AG08395 (cell line): ENCODE measurements at places on chromosomes 3 and 15.

- no peak for DNase-seq
Observed at GRCh38 chr3:174873832-174874657, 14.9 kb downstream of the NAALADL2 start.

DNA sequence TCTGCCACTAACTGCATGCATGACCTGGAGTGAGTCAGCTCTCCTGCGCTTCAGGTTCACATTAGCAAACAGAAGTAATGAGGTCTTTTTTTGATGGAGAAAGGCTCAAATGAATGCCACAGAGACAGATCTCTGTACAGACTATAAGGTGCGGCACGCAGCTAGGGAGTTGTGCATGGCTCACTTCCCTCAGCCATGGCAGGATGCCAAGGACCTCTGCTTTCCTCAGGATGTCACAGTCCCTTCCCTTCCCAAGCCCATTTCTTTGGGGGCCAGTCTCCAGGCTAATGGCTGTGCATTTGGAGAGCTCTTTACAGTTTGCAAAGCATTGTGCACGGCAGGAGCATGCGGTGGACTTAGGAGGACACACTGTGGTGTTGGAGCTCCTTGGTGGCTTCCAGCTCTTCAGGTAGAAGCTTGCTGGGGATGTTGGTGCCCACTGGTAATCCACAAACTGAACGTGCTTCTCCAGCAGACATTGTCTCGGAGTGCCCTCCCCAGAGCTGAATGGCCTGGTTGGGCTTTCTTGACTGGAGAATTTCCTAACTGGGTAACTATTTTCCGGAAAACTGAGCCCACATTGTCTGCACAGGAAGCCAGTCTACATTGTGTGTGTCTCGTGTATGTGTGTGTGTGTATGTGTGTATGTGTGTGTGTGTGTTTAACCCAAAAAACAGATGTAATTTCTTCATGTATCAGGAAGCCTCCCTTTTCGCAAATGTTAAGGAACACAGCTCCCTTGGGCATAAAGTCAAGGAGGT, 172.5 kb upstream of the TLE3 start:
- DNase-seq: no peak

- DNase-seq: peak; percentile 86
Observed at GRCh38 chr3:73602170-73602569, 22.6 kb downstream of the PDZRN3 start.

DNA sequence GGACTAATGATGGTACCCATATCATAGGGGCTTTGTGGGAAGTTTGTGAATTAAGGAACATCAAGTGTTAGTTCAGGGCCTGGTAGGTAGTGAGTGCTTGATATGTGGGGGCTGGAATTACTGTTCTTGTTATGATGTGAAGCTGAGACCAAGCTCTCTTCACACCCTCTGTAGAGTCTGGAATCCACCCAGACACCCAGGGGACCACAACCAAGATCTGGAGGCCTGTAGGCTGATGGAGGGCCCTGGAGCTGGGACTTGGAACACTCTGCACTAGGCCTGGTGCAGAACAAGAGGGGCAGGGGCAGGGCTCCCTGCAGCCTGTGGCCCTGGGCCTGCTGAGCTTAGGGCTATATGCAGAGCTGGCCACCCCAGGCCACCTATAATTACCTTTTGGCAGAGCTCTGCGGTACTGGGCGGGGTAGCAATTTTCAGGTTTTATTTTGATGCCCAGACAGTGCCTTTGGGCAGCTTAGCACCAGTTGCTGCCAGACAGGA, 13.1 kb upstream of the PRKCD start:
- DNase-seq: no peak

- DNase-seq: no peak
Observed at GRCh38 chr15:70524470-70524869, 238.9 kb downstream of the UACA start.

GRCh38 chr3:160312014-160312624, 86.9 kb downstream of the C3orf80 start:
- no peak for DNase-seq

GRCh38 chr3:53303549-53303948, 43.8 kb downstream of the DCP1A start:
- DNase-seq: no peak

GRCh38 chr3:67765575-67765974, 111.2 kb upstream of the SUCLG2 start:
- no peak for DNase-seq

DNA sequence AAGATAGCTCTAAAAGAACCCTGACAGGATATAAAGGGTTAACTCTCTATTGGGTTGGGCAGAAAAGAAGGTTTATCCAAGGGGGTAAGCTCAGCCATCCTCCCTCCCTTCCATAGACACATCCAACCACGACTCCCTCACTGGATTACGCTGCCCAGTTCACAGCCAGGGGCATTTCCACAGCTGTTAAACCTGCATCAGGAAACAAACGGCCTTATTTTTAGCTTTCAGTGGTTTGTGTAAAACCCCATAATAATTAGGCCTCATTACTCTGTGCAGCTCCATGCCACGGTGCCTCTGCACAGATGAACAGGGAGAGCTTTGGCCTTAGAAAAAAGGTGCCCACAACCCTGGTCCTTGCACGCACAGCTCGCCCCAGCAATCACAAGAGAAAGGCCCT, 110.6 kb downstream of the GABRB3 start:
- no peak for DNase-seq

GRCh38 chr3:186821429-186822387, 15.4 kb upstream of the RFC4 start:
- peak; percentile 55 for DNase-seq

DNA sequence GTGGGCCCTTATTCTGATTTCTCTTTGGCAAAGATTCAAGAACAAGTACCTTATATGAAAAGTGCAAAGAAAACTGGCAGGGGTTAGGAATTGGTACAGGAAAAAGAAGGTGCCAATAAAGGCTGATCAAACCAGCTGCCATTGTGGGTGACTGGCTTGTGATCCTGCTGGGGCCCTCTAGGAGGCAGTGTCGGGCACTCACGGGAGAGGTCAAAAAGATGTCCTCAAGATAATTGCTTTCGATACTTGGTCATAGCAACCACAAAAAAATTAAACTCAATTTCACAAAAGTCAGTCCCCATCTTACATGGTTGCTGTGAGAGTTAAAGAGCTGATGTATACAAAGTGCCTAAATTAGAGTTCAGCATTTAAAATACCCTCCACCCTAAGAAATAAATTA, 31.0 kb upstream of the CAV3 start:
- DNase-seq: no peak

DNA sequence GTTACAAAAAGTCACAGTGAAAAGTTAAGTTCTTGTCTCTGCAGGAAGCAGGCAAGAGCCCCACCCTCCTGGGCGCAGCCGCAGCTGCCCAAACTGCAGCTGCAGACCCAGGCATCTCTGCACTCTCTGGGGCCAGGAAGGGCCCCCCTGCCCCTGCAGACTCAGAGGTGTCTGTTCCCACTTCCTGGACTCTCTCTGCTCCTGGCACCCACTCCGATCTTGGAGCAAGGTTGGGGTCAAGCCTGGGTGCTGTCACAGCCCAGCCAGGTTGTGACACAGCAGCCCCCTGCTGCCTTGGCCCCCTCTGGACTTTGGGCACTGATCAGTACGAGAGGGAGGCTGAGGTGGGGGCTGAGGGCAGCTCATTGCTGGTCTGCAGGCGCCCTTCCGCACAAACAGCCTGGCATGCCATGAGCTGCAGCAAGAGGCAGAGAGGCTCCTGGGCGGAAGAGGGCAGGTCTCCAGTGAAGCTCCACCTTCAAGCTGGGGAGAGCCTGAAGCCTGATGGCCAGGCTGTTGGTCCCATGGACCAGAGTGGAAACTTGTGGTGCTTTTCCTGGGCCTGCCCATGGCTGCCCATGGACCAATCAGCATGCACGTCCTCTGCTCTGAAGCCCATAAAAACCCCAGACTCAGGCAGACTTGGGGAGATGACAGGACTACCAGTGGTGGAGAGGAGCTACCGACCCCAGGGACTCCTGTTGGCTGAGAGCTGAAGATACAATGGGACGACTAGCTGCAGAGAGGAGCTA, 42.9 kb upstream of the LRRFIP2 start:
- no peak for DNase-seq
